ENCODE measurements at places on chromosomes 6 and 20. TPM values are rescaled to one million over a fixed set of nuclear protein-coding genes. Genes with fewer than 3 reads are reported as not detected.

Gene C20orf96
- 5.1 TPM for total RNA-seq

Gene PMEPA1
- not detected for total RNA-seq

Gene SPDEF
- total RNA-seq, result not detected

Gene NCOA7
- 47.4 TPM for total RNA-seq

Gene GCNT2
- total RNA-seq, result 5.8 TPM

Gene PDE10A
- not detected for total RNA-seq

Gene THBD
- not detected for total RNA-seq

Gene LAMP5
- total RNA-seq, result not detected

Gene KIFC1
- total RNA-seq, result 76.9 TPM

Gene SFTA2
- total RNA-seq, result not detected

Gene CST3
- 0.59 TPM for total RNA-seq

Gene MAS1
- not detected for total RNA-seq

Gene ROMO1
- 86.0 TPM for total RNA-seq

Gene ZSWIM3
- 6.4 TPM for total RNA-seq

Gene PGC
- total RNA-seq, result not detected

Gene PCSK2
- total RNA-seq, result not detected

Gene TJAP1
- total RNA-seq, result 38.5 TPM

Gene VWA7
- 6.0 TPM for total RNA-seq

Gene NRSN1
- total RNA-seq, result not detected

Gene ZBTB46
- total RNA-seq, result 0.54 TPM

Gene KIZ
- 12.3 TPM for total RNA-seq

Gene PHACTR1
- total RNA-seq, result 3.3 TPM

Gene SAMD5
- total RNA-seq, result not detected

Gene ZNF165
- total RNA-seq, result 0.44 TPM

Gene RIPPLY2
- not detected for total RNA-seq

Gene SLC13A3
- 0.12 TPM for total RNA-seq

Gene BPIFB3
- not detected for total RNA-seq

Gene FNDC1
- not detected for total RNA-seq
